ENCODE measurements at places on chromosomes 7 and 10. TPM values are rescaled to one million over a fixed set of nuclear protein-coding genes. Genes with fewer than 3 reads are reported as not detected.

POLR3A gene
- total RNA-seq = 8.3 TPM

DNA sequence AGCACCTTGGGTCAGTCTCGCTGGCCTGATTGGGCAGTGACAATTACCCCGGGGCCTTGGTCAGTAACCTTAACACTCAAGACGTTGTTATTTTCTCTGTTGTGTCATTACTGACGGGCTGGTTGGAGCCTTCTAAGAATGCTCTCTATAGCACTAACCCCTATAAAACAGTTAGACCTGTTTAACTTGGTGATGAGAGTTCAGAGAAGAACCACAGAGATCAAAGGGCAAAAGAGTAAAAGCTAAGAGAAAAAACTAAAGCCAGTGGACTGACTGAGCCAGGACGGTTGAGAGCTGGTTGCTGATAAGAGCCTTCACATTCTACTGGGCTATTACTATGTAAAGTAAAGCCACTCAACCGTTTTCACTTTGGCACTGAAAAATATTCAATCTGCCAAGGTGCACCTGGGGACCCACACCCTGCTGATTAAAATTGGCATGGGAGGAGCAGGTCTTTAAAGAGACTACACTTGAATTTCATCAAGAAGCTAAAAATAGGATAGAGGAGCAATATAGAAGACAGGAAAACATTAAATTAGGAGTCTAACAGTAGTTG, 13.6 kb upstream of the ITGB1 start:
- no peak for ATAC-seq

DNA sequence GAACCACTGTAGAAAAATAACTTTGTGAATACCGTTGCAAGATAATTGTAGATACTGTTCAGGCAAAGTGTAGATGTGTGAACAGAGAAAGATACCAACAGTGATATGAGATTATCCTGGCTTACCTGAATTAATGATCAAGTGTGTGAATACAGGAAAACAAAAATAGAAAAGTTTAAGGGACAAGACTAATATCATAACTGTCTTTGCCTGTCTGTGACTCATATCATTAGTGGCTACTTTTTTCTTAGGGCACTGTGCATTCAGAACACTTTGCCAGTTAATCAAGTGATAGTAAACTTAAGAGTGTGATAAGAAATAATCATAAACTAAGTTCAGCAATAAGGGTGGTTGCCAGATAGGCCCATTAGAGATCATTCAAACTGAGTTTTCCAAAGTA, 323.0 kb upstream of the LRGUK start:
- ATAC-seq = no peak

GPRIN2 gene
- total RNA-seq = 4.5 TPM

Data from esophagus mucosa (tissue), 1 donor.